Activated CD8-positive, alpha-beta T cell treated with anti-CD3 and anti-CD28 coated beads for 36 hours (primary cell): ENCODE measurements at places on chromosomes 4 and X. TPM values are rescaled to one million over a fixed set of nuclear protein-coding genes. Genes with fewer than 3 reads are reported as not detected.

CXCL10 gene
- total RNA-seq = 1.1 TPM

DNA sequence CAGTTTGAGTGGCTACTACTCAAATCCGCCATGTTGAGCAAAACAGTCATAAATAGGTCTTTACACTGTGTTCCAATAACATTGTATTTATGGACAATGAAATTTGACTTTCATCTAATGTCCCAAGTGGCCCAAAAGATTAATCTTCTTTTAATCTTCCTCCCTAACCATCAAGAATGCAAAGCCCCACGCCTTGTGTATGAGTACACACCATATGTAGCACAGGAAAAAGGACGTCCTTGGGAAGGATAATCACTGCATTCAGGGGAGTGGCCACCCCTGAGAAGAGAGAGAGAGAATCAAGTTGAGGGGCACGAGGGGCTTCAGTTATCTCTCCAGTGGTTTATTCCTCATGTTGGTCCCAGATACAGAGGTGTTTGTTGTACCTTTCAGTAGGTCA is 33.1 kb downstream of the RBM47 start:
- no peak for DNase-seq

GRCh38 chr4:108881986-108882385 is 119.1 kb upstream of the ETNPPL start:
- DNase-seq = no peak

CXorf51B gene
- not detected for total RNA-seq

- no peak for DNase-seq
These were observed 26.8 kb upstream of the STPG2 start for GRCh38 chr4:98170035-98170434.

GRCh38 chr4:1535926-1536578 is 129.8 kb upstream of the NKX1-1 start:
- no peak for DNase-seq

PNMA6E gene
- total RNA-seq = not detected

DNA sequence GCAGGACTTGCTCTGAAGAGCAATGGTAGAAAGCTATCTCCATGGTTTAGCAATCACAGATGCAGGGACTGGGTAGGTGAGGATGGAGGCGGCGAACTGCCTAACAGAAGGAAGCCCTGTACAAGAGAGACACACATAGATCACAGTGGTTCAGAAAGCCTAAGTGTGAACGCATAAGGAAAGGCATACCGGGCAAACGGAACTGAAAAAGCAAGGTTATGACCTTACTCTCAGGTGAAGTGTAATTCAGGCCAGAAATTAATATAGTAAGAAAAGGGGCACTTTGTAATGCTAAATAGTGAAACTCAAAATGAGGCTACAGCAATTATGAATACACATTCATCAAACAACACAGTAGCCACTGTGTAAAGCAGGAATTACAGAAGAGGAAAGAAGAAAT is 126.6 kb downstream of the PALLD start:
- no peak for DNase-seq

GRCh38 chr4:44725166-44725565 is 1.2 kb downstream of the GNPDA2 start:
- DNase-seq = no peak

DNA sequence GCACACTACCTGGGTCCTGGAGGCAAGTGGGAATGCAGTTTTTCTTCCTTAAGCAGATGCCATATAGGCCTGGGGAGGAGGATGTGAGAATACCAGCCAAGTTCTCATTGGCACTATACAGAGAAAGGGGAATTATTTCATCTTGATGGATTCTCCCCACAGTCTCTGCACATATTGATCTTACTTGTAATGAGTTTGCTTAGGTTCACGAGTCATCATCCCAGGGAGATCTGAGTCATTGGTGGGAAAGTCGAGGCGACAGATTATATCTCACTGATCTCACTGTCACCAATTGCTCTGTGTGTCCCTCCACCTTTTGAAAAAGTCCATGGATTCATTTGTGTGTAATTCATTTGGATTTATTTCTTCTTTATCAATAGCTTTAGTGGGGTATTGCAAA is 156.8 kb downstream of the AR start:
- DNase-seq = no peak

GRCh38 chr4:98932539-98932938 is 3.6 kb upstream of the EIF4E start:
- DNase-seq = no peak

GRCh38 chr4:87005369-87005689 is 70.5 kb downstream of the AFF1 start:
- DNase-seq = no peak

GATA1 gene
- not detected for total RNA-seq

DNA sequence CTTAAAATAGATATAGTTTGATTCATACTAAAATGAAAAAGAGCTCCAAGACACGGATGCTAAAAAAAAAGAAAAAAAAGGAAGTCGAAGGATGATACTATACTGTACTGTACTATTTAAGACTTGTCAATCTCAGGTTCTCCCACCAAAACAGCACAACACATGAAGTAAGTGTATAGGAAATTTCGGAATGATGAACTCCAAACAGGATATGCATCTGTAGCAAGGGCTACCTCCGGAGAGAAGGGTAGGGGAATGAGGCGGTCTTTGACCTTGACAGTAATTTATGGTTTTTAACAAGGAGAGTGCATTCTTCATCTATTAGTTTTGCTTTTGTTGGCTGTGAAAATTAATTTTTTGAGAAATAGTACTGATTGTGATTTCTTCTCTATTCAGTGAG is 541 bp upstream of the FIP1L1 start:
- no peak for DNase-seq

DNA sequence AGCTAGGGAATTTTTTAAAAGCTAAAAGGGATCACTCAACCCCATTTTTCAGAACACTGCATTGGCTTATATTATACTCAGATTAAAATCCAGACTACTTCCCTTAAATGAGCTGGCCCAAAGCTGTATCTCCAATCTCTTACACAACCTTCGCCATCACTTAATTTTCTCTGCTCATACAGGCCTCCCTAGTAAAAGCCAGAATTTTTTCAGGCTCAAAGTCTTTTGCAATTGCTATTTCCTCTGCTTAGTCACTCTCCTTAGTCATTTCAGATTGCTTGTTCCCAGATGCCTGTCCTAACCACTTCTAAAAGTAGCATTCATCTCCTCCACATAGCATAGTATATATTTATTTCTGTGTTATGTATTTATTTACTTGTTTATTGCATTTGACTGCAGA is 1587.9 kb upstream of the ADGRL3 start:
- DNase-seq = no peak

- peak; percentile 59 for DNase-seq
These were observed 2.4 kb downstream of the TMEM131L start for GRCh38 chr4:153468587-153468986.

CITED1 gene
- not detected for total RNA-seq

- no peak for DNase-seq
These were observed 7.6 kb upstream of the HTRA3 start for GRCh38 chr4:8261851-8262535.

DNA sequence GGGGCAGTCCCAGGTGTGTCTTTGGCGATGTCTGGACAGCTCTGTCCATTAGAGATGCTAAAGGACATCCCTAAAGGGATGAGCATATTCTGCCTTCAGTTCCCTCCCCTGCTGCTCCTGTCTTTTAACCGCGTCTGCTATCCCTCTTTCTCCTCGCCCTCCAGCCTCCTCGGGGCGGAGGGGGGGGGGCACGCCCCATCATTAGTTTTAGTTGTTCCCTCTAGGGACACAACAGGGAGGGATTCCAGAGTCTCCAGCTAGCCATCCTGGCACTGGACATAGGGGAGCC is 1.1 kb downstream of the MSL3 start:
- no peak for DNase-seq

CCDC149 gene
- total RNA-seq = not detected

DNA sequence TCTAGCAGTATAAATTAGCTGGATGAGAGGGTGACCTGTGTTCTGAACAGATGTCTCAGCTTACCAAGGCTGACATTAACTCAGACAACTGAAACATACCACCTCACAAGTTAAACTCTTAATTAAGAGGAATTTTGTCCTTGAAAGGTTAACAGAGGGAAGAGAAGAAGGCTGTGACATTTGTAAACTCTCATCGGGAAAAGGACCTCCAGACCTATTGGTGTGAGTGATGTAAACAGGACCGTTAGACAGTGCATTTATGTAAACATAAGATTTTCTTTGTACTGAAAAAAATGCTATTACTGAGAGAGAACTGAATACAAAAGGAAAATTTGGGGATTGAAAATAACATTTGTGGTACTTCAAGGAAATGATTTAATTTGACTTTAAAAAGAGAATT is 308.4 kb upstream of the DIAPH2 start:
- DNase-seq = no peak

DNA sequence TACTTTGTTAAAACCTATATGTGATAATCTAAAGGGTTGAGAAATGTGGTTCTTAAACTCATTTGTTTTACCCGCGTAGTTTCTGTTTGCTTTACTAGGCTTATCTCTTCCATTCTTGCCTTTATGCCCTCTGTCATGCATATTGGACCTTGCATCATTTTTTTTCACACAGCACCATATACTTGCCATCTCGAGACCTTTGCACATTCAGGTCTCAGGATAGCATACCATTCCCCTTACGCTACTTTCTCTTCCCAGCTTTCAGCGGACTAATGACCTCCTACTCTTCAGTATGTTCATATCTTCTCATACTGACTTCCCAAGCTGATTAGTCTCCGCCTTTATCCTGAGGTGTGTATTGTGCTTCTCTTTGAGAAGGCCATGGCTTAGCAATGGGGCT is 40.5 kb downstream of the USP38 start:
- no peak for DNase-seq

- peak; percentile 59 for DNase-seq
These were observed at the start of gene BST1 for GRCh38 chr4:15702941-15703403. BST1 (plus strand) TSS chr4:15703065; CDS start chr4:15703145, 80 bp downstream.

DNA sequence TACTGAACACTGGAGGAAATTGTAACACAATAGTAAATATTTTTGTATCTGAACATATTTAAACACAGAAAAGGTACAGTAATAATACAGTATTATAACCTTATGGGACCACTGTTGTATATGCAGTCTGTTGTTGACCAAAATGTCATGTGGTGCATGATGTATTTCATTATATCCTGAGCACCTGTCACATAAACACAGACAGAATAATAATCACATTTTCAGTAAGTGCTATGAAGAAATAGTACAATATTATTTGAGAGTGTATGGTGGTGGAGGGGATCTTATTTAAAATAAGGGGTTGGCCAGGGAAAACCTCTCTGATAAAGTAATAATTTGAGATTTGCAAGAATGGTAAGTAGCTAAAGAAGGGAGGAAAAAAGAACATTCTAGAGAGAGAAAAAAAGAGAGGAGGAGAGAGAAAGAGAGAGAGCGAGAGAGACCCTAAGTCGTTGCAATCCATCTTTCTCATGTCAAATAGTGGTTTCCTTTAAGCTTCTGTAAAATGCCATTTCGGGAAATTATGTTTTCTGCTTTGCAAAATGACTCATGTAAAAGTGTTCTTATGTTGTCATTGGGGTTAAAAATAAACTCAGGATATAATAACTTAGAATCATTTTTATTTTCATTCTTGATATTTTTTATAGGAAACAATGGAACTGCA is 19.3 kb upstream of the CLNK start:
- no peak for DNase-seq

GRCh38 chr4:10347815-10348214 is 109.4 kb downstream of the ZNF518B start:
- no peak for DNase-seq

- no peak for DNase-seq
These were observed 224.9 kb upstream of the PCDH7 start for GRCh38 chr4:30495251-30495650.

GAGE1 gene
- total RNA-seq = not detected

GRCh38 chr4:41267997-41268396 is 11.3 kb downstream of the UCHL1 start:
- no peak for DNase-seq
